Common myeloid progenitor, CD34-positive (primary cell): ENCODE measurements at places on chromosomes 12 and 14.

DNA sequence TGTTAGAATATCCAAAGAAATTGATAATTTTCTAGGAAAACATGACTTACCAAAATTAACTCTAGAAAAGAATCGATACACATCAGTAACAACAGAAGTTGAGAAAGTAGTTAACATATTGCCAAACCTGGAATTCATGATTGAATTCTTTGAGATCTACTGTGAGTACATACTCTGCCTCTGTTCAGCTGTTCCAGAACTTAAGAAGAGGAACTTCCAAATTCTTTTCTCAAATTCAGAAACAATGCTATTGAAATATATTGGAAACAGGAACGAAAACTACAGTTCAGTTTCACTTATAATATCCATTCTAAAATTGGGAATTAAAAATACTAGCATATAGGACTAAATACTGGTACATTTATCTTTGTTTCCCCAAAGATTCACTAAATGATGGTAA is 57.9 kb downstream of the MARK3 start:
- no peak for DNase-seq

DNA sequence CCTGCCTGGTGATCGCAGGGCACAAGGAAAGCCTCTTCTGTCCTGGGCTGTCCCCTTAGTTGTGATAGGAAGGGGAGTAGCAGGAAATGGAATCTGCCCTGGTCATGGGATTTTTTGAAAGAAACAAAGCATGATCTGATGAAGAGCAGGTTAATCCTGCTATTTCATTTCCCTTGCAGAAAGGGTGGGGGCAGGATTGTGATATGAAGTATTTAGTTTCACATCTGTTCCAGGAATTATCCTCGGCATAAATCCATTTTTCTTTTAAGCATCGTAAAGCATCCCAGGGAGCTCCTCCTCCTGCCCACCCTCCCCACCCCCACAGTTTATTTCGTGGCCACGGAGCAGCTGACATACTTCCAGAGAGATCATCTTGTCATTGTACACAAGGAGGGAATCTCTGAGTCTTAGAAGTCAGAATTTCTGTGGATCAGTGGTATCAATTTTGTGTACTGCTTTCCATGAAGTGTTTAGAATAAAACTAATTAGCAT is 53.1 kb downstream of the TGFB3 start:
- DNase-seq, result no peak

- DNase-seq, result no peak
Observed at GRCh38 chr14:78673845-78674244, 503.7 kb downstream of the NRXN3 start.

DNA sequence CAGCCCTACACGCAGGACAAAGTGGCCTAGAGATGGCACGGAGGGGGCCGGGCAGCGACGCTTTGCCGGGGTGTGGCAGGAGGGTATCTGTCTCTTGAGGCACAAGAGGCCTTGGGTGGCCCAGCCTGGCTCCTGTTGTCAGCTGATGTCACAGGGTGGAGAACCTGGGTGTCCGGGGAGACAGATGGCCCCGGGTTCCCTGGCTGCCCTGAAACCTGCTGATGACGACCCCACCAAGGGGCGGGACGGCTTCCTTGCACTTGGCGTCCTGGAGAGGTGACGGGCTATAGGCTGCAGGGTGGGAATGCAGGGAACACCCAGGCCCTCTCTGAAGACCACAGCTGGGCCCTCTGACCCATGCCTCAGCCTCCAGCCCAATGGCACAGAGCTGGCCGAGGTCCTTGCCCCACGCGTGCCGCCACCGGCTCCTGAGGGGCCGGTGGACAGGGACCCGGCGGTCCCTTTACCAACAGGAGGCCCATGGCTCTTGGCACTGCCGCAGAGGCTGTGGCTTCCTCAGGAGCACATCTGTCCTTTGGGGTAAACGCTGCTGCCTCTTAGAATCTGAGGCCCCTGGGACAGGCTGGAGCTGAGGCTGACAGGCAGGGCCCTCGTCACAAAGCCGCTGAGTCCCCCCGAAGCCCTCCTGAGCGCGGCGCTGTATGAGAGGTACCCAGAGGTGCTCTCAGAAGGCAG is 16.4 kb downstream of the TRMT61A start:
- DNase-seq, result no peak

- DNase-seq, result peak; percentile 60
Observed at GRCh38 chr14:30621354-30621939, 672 bp upstream of the SCFD1 start.

DNA sequence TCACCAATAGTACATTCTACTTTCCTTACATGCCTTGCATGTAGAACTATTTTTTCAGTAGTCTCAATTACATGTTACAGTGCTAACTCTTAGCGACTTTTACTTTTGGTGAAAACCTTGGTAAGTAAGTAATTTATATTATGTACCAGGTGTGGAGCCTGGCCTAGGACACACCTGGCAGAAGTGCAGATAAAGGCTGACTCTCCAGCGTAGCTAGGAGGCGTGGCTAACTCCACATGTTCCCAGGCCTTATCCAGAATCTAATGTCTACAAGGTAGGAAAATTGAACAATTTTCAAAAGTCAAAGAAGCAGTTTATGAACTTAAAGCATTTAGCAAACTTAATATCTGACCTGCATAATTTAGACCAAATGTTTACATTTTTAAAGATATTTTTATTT is 157.4 kb downstream of the DHRS2 start:
- DNase-seq, result no peak

GRCh38 chr14:54050759-54051158 is 94.1 kb upstream of the BMP4 start:
- no peak for DNase-seq

GRCh38 chr14:100664841-100665510 is 61.7 kb upstream of the DLK1 start:
- DNase-seq, result no peak

- no peak for DNase-seq
Observed at GRCh38 chr14:100669468-100669867, 57.2 kb upstream of the DLK1 start.

DNA sequence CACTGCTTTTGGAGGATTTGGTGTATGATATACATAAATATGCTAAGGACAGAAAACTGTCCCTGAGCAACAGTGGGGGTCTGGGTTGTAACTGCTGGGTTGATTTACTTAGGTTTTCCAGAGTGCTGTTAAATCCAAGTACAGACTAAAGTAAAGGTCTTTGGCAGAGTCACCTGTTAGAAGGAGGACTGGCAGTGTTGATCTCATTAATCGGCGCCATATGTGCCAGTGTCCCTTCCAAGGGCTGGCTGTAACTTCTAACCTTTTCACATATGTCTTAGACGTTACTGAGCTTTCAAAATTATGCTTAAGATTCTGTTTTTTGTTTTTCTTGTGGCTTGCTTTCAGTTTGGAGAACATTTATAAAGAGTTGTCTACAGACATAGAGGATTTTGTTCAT is 5.1 kb downstream of the UNG start:
- DNase-seq, result no peak

DNA sequence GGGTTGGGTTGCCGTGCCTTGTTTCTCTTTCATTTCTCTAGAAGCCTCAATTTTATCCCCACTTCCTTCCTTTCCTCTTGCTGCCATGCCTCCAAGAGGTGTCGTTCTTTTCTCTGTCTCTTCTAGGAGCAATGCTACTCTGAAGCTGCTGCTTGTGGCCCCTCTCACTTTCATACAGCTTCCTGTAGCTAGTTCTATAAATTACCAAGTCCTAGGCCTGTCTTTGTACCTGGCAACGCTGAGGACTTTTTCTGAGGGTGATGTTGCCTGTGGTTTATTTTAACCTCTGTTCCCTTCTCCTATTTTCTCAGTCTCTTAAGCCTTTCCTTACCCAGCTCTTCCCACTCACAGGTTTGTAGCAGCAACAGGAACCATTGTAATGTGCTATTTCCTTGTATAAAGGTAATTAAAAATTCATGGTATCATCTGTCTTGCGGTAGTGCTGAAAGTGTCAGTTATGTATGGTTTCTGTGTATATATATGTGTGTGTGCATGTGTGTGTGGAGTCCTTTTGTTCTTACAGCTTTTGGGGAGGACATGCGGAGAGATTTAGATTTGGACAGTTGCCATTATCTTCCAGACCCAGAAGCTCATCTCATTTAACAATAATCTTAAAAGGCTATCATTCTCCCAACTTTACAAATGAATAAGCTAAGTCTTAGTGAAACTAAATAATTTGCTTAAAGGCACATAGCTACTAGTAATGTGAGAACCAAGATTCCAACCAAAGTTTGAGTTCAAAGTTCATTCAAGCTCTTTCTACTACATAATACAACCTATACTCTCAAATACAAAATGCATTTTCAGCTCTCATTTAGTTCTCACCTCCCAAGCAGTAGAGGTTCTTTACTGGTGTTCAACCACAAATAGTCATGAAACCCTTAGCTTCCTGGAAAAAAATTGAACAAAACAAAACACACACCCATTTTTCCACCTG is 43.8 kb downstream of the DDHD1 start:
- DNase-seq, result peak; percentile 89

- no peak for DNase-seq
Observed at GRCh38 chr14:77882636-77883035, 82.7 kb downstream of the ADCK1 start.

DNA sequence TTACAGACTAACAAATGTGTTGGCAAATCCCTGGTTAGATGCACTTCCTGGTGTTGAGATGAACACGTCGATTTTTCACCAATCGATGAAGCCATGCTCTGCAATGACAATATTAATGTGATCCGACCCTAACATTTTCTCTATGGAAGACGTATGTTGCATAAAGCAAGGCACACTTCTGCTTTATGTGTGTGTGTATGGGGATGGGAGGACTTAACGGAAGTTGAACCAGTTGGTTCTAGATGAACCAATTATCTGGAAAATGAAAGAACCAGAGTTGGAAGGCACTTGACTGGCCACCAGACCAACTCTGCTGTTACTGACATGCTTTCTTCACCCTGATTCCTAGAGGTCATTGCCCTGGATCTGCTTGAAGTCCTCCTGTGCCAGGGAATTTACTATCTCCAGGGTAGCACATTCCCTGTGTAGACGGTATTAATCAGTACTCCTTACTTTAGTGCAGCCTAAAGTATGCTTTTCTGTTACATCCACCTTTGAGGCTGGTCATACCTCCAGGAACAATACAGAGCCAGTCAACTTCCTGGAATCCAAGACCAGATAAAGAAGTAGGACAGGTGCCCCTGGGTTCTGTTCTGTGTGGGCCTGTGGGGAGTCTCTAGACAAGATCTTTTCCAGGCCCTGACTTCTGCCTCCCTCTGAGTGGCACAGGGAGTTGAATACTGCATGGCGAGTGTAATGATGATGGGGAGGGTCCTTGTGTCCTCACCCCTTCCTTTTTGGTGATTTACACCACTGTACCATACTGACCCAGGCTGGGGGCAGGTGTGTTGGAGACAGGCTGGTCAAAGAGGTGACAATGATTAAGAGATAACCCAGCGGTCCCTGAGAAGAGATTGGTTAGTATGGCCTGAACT is 4.1 kb downstream of the SDR39U1 start:
- DNase-seq, result no peak

DNA sequence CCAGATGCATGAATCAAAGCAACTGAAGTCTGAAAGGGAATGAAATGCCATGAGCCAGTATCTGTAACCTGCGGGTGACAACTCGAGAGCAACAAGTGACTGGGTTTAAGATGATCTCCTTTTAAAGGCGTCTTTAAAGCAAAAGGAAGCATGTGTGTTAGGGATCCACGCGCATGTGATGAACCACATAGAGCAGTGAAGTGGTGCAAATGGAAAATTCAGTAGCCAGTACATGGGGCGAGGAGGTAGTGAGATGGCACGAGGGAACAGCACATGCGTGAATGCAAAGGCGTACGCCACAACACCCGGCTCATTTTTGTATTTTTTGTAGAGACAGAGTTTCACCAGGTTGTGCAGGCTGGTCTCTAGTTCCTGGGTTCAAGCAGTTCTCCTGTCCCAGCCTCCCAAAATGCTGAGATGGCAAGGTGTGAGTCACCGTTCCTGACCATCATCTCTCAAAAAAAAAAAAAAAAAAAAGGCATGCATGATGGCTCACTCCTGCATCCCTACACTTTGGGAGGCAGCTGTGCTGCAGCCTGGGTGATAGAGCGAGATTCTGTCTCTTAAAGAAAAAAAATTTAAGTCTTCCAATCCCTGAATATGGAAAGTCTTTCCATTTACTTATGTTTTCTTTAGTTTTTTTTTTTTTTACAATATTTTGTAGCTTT is 24.6 kb upstream of the BCL7A start:
- no peak for DNase-seq

DNA sequence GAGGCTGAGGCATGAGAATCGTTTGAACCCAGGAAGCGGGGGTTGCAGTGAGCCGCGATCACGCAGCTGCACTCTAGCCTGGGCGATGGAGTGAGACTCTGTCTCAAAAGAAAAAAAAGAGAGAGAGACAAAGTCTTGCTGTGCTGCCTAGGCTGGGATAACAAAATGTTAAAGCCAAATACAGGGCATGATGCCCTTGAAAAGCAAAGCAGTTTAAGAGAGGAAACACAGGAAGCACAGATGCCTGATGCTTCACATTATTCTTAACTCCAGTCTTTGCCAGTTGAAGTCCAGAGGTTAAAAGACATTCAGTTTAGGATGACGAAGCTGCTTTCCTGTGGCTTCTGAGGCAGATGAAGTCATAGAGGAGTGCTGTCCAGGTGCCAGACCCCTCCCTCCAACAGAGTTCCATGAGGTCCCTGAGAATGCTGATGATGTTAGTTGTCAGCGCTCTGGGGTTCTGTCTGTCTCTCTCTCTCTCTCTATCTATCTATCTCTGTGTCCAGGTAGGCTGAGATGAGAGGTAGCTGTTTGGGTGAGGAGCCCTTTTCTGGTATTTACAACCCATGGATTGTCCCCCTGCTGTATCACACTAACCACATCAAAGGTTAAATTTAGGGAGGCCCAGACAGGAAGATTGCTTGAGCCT is 4.9 kb upstream of the MRPL52 start:
- DNase-seq, result peak; percentile 86

GRCh38 chr12:95522692-95523091 is 28.6 kb downstream of the USP44 start:
- no peak for DNase-seq

DNA sequence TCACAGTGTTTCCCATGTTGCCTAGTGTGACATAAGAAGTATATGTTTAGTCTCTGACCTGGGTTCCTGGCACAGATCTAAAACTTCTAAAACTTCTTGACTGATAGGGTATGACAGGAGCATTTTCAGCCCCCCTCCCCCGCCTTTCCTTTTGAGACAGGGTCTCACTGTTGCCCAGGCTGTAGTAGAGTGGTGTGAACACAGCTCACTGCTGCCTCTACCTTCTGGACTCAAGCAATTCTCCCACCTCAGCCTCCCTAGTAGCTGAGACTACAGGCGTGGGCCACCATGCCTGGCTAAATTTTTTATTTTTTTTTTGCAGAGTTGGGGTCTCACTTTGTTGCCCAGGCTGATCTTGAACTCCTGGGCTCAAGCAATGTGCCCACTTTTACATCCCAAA is 421.1 kb upstream of the RGS6 start:
- no peak for DNase-seq

GRCh38 chr14:94536836-94537235 is 24.4 kb upstream of the SERPINA4 start:
- no peak for DNase-seq
